ENCODE measurements at places on chromosomes 13 and 19.

DNA sequence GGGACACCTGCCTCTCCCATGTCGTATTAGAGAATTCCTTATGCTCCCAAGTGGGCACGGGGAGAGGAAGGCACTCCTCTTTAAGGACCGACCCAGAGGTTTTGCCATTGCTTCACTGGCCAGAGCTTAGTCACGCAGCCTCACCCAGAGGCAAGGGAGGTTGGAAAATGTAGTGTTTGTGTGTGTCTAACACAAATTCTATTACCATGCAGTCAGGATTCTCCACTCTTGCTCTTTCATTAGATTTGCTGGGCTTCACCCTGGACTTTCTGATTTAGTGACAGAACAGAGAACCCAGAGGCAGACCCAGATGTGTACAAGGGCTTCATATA lies 14.6 kb upstream of the NCCRP1 start:
- DNase-seq: no peak

DNA sequence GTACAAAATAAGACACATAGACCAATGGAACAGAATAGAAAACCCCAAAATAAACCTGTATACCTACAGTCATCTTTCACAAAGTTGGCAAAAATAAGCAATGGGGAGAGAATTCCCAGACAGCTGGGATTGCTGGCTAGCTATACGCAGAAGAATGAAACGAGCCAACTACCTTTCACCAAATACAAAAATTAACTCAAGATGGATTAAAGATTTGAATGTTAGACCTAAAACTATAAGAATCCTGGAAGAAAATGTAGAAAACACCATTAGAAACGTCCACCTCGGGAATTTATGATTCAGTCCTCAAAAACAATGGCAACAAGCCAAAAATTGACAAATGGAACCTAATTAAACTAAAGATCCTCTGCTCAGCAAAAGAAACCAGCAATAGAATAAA lies 408.1 kb upstream of the SLITRK1 start:
- DNase-seq: no peak

- DNase-seq: no peak
These were observed 7.2 kb upstream of the TUBB4A start for GRCh38 chr19:6509118-6509971.

DNA sequence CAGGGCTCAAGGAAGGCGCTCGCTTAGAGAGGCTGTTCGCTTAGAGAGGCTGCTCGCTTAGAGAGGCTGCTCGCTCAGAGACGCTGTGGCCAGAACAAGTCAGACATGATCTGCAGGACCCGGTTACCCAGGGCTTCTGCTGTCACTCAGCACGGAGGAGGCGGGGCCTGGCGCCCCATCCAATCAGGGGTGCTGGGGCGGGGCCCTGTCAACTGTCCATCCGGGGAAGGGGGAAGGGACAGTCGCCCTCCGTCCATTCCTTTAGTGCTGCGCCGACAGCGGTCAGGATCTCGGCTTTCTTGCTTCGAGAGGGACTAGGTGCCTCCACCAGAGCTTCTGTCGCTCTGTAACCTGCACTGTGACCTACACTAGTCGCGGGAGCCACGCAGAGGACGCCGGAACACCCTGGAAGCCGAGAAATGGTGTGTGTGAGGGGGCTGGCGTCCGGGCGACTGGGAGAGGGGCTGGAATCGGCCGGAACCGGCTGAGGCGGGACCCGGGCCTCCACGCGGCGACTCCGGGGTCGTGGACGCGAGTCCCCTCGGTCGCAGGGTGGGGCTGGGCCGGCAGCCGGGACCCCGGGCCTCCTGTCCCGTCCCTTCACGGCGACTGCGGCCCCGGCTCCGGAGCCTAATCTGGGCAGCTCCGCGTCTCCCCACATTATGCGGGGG lies at the start of gene ZNF440:
Gene ZNF440 (plus strand): TSS at position 245 of the 671 bp plus-strand sequence. CDS start 175 bp downstream, at position 420.
- DNase-seq: peak; percentile 76

DNA sequence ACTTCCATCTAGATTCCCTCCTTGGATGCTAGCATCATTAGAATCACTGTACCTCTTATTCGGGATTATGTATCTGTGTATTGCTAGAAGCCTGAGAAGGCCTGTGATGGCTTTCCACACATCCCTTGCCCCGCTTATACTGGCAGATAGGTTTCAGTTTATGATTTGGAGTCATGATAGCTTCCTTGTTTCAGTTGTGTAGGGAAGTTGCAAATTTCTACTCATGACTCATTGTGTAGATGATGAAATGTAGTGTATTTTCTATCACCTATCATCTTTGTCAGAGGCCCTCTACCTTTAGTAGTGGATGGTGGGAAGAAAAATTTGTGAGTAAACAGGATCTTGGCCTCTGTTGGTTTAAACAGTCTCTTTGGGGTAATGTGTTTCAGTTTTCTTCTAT lies 165.2 kb downstream of the GGACT start:
- no peak for DNase-seq

Measured in activated CD4-positive, alpha-beta T cell treated with anti-CD3 and anti-CD28 coated beads for 4 hours (primary cell).